ENCODE measurements at places on chromosomes 13 and 19. TPM values are rescaled to one million over a fixed set of nuclear protein-coding genes. Genes with fewer than 3 reads are reported as not detected.

The GRIN2D gene
- 23.0 TPM for total RNA-seq

The ICAM5 gene
- total RNA-seq, result 8.0 TPM

DNA sequence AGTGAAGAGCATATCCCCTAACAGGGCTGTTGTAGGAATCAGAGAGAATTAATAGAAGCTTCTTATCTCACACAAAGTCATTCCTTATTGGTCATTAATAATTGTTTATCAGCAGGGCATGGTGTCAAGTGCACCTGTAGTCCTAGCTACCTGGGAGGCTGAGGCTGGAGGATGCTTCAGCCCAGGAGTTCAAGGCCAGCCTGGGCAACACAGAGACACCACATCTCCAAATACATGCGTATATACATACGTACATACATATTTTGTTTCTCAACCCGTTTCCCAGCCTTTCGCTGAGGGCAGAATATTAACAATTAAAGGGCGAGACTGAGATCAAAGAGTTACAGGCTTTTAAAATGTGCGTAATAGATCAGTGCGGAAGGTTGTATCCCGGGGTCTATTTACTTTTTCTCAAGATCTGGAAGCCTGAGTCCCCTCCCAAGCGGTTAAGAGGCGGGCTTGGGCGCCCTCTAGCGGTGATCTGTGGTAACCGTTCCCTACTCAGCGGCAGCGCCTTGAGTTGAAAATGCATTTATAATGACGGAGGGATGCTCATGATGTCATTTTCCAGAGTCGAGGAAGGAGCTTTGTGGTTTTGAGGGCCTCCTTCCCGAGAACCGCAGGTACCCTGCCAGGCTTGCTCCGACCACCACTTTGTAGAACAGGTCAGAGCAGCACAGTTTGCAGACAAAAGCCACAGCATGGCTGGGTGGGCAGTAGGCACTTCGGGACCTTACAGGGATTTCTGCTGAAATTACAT is 169.6 kb upstream of the GPR12 start:
- DNase-seq, result peak; percentile 89
- 0 out of 2 replicates have a peak, but pooled peaks cover 2% of the 10 kb centered on the region for H3K4me1 ChIP-seq
- 0 out of 2 replicates have a peak overlapping the region, but pooled peaks have one; percentile 33 for H3K27ac ChIP-seq
- no peaks in the 10 kb centered on the region for H3K36me3 ChIP-seq
- no peaks in the 10 kb centered on the region for H3K27me3 ChIP-seq

DNA sequence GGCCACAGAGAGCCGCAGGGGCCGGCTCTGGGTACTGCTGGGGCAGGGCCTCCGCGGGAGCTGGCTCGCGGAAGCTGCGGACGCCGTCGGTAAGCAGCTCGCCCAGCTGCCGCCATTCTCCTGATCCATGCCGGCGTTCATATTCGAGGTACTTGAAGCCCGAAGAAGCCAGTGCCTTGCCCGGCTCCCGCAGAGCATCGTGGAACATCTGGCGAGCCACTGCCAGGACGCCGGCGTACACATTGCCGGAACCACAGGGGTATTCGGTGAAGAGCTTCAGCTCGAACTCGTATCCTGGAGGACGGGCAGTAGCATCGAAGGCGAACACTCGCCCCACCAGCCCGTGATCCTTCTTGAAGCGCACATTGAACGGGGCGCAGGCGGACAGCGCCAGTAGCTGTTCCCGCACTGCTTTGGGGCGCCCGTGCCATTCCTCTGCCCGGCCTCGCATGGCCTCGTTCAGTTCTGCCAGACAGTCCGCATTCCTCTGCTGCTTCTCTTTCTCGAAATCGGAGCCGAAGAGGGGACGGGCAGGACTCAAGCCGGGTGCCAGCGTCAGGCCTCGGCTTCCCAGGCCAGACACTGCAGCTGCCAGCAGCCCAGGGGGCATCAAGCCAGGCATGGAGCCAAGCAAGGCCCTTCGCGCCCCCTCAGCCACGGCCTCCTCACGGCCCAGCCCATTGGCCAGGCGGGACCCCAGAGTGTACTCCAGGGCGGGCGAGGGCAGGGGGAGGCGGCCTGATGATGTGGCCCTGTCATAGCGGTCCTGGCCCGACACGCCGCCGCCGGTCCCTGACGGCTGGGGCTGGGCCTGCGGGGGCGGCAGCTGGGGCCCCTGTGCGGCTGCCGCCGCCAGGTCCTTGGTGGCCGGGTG is 1.0 kb downstream of the IRF2BP1 start:
- no peaks in the 10 kb centered on the region for H3K36me3 ChIP-seq
- no peak overlapping the region for H3K27ac ChIP-seq
- peaks cover 33% of the 10 kb centered on the region for H3K4me1 ChIP-seq
- peak; percentile 43 for DNase-seq
- H3K4me3 ChIP-seq, result peak overlapping the region; percentile 61
- no peaks in the 10 kb centered on the region for H3K27me3 ChIP-seq

DNA sequence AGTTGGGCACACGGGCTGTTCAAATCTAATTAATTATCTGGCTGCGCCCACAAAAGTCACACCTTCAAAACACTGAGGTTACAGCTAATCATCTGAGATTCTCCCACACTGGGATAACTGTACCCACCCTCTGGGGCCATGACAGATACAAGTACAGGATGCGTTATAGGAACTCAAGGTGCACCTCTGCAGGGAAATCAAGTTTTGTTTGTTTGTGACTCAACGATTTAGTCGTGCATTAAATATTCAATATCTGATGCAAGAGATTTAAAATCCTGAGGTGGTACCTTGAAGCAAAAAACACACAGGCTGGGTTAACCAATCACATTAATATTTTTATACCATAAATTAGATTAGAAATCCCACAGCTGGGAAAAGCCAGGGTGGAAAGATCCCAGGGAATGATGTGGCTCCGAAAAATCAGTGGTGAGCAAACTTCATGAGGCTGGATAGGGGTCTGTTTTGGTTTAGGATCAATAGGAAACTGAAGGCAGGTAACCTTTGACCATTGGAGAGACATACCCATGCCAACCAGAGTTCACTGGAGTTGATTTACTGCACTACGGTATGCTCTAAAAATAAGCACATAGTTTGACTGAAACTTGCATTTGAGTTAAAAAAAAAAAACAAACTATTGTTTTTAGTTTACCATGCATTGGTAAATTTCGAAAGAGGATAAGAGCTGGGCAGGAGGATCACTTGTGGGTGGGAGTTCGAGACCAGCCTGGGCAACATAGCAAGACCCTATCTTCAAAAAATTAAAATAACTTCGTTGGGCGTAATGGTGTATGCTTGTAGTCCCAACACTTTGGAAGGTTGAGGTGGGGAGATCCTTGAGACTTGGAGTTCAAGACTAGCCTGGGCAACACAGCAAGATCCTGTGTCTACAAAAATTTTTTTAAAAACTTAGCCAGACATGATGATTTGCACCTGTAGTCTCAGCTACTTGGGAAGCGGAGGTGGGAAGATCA is 23.9 kb upstream of the CEBPG start:
- no peaks in the 10 kb centered on the region for H3K36me3 ChIP-seq
- no peak overlapping the region for H3K4me3 ChIP-seq
- no peak overlapping the region for H3K27ac ChIP-seq
- DNase-seq, result no peak
- no peaks in the 10 kb centered on the region for H3K4me1 ChIP-seq
- H3K27me3 ChIP-seq, result peaks cover 2% of the 10 kb centered on the region

GRCh38 chr19:50720921-50721381 is 1.3 kb upstream of the SHANK1 start:
- peaks cover 47% of the 10 kb centered on the region for H3K27me3 ChIP-seq
- no peaks in the 10 kb centered on the region for H3K36me3 ChIP-seq
- peaks cover 45% of the 10 kb centered on the region for H3K4me1 ChIP-seq
- H3K4me3 ChIP-seq, result peak overlapping the region; percentile 56
- H3K27ac ChIP-seq, result no peak overlapping the region
- peak; percentile 36 for DNase-seq
